Endothelial cell of umbilical vein (primary cell): ENCODE measurements at places on chromosomes 2 and 18. TPM values are rescaled to one million over a fixed set of nuclear protein-coding genes. Genes with fewer than 3 reads are reported as not detected.

The SULT1C4 gene
- polyA plus RNA-seq: 12.0 and 17.2 TPM in 2 replicates

The TRPM8 gene
- polyA plus RNA-seq: not detected in 2 replicates

The GULP1 gene
- polyA plus RNA-seq: 24.4 and 24.7 TPM in 2 replicates

The AP1S3 gene
- polyA plus RNA-seq: 0.51 and 0.69 TPM in 2 replicates

GRCh38 chr18:34707670-34708069 is 2.4 kb upstream of the DTNA start:
- DNase-seq: peak; percentile 92

DNA sequence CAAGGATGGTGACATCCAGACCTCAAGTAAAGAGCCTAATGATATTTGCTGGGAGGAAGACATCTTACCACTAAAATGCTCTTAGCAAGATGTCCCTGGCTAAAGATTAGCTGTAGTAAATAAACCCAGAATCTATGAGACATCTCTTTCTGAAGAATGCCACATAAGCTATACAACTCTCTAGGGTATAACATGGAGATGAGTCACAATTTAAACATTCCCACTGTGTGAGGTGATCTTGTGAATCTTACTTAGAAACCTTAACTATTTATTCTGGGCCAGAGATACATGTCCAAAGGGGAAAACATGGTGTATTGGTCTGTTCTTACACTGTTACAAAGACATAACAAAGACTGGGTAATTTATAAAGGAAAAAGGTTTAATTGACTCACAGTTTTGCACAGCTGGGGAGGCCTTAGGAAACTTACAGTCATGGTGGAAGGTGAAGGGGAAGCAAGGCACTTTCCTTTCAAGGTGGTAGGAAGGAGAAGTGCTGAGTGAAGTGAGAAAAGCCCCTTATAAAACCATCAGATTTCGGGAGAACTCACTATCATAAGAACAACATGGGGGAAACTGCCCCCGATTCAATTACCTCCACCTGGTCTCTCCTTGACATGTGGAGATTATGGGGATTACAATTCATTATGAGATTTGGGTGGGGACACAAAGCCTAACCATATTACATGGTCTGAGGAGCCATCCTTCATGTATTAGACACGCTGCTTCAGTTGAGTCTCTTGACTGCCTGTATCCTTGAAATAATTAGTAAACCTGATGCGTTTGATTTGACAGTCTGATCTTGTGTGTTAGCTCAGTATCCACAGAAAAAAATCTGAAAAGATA is 17.1 kb downstream of the KRCC1 start:
- peak; percentile 28 for DNase-seq

GRCh38 chr2:215364157-215365155 is 52.6 kb downstream of the ATIC start:
- DNase-seq: no peak

- no peak for DNase-seq
Measured at GRCh38 chr2:170991398-170992182, 62.5 kb downstream of the GORASP2 start.

DNA sequence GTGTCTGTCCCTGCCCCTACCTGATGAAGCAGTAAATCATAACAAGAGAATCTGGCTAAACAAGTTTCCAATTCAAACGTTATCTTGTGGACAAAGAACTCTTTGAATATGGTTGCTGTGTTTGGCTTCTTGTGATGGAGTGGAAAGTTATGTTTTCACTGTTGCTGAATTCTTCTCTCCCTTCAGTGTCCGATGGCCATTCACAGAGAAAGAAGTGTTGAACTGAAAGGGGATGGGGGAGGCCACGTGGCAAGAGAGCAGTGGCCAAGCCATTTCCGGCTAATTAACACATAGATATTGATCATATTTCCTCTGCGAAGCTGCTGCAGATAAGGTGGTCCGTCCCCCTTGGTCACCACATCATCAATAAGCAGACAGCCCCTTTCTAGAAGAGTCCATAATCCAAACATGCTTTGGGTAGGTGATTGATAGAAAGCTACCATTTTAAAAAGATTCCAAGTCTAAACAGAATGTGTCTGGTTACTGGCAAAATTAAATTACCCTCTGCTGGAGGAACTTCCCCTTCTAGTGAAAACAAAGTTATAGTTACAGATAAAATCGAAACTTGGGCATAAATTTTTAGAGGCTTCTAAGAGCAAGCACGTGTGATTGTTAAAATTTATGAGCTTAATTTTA is 36.9 kb upstream of the FZD7 start:
- no peak for DNase-seq

DNA sequence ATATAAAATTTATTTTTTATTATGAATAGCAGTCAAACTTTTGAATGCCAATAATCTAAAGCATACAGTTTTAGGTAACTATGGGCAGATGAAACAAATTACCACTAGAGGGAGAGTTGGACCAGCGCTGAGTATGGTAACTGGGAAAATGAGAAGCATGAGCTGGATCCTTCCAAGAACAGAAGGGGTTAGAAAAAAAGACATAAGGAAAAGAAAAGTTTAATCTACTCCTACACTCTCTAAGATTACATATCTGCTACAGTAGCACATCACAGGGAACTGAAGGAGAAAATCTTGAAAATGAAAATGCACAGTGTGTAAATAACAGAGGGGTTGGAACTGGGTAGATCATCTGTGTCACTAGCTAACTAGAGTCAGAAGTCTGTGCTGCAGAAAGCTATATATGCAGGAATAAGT is 15.5 kb downstream of the REG3G start:
- no peak for DNase-seq

- no peak for DNase-seq
Measured at GRCh38 chr2:239630618-239631286, 229.9 kb upstream of the HDAC4 start.

DNA sequence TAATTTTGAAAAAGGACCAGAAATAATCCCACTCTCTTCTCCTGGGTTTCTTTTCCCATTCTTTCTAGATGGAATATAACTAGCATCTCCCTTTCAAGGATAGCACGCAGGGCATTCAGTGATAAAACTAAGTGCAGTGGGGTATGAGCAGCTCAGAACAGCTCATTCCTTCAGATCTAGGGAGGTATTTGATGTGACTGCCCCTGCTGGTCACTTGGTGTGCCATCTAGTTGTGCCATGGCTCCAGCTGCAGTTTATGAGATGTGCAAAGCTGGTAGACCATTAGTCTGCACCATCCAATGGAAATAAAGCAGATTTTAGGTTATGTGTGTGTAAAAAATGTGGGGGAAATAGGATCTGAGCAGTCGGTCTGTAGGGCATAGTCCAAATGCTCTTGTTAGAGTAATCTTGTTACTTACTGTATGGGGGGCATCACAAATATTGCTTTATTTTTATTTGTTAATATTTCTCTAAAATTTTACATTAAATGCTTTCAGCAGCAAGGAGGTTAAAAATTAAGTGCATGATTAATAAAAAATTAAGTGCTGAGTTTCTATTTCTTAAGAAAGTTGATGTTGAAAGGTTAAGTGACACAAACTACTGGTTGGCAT is 38.9 kb downstream of the CTAGE1 start:
- peak; percentile 53 for DNase-seq

DNA sequence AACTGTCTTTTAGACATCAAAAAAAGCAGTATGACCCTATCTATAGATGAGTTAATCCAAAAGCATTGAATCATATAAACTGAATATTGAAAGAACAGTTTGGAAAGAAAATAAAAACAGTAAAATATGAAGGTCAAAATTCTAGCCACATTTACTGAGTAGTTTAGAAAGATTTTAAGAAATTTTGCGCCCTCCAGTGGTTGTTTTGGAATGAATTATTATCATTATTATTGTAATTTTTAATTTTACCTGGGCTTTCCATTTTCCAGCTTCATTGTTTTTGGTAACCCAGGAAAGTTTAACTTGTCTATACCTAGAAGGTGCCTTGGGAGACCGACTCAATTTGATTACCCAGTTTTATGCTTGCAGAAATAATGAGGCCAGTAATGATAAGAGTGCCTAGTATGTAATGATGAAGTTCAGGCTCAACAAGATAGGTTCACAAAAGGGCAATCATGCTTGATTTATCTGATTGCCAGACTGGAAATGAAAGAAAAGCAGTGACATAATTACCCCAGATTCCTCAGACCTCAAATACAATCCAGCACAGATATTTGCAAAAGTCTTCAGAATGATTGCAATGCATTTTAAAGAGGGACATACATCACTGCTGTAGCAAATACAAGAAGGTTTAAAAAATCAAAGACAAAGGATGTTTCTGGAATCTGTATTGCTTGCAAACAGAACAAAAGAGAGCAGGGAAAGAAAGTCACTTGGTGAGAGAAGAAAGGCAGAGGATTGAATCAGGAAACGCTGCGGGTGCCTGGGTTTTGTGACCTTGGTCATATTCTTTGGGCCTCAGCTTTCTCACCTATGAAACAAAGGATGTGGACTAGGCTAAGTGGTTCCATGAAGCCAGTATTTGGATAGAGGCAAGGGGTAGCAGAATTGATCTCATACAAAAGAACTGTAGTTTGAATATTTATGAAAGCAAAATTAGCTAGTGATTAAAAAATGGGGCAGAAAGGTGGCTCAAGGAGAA is 153.8 kb downstream of the MAP2 start:
- DNase-seq: peak; percentile 14

DNA sequence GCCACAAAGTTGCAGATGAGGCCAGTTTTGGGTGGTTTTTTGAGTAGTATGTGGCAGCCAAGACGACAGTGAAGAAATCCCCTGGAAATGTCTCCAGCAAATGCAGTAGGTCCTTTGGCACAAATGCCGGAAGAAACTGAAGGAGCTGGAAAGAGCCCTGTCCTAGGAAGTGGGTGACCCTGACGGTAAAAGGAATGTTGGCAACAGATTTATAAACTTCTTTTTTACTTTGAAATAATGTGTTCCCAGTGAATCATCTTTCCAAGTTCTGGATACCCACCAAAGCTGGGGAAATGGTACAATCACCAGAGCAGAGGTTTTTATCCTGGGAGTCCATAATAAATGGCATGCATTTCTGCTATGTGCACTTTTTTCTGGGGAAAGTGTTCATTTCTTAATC is 112.9 kb downstream of the CSRNP3 start:
- DNase-seq: no peak
